ENCODE measurements at places on chromosomes 2 and 18.

DNA sequence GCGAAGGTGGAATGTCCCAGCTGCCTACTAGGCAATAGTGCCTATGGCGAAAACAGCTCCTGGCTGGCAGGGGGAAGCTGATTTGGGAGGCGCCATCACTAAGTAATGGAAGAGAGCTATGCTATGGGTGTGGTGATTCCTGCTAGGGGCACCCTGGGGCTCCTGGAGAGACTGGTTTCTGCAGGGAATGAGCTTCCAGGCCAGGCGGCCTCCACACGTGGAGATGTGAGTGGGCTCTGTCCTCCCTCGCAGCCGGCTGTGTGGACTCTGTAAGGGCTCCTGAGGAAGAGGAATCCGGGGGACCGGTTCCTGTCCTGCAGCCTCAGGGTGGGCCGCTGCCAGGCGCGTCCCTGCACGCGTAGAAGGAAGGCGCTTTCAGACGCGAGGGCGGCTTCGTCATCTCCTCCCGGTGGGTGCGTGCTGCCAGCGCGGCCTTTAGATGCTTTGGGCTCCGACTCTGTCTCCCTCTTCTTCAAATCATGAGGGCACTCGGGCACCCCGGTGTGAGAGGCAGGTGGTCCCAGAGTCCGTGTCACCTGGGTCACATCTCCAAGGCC lies 55.5 kb upstream of the ANKRD62 start:
- peak; percentile 38 for DNase-seq

GRCh38 chr2:138359532-138359931 lies 142.0 kb upstream of the SPOPL start:
- no peak for DNase-seq

DNA sequence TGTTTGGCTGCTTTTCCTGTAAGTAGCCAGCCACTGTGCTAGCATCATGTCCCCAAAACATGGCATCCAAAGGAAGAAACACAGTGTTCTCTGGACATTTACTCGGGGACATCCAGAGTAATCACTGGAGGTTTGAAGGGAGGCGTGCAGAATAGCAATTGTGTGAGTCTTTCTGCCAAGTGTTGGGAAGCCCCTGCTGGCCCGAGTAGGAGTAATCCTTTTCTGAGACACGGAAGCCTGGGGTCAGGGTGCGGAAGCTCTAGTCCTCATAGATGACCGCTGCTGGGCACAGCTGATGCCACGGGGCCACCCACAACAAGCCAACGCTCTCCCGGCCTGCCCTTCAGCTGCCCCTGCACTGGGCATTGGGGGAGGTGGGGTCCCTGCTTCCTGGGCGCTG lies 24.8 kb upstream of the HDAC4 start:
- DNase-seq, result no peak

DNA sequence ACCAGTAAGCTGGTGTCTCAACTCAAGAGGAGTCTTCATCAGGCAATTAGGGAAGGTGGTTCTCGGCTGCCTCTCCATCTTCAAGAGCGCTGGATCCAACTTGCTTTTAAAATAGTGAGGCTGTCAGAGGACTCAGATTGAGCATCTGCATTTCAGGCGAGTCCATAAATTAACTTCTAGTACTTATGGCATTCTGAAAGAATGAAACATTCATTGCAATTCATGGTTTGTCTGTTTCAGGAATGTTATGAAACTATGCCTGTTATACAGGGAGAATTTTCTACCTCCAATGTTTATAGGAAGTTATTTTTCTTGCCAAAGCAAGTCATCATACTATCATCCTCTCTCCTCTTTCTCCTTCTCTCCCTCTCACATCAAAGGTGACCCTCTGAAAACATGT lies 883.2 kb downstream of the SLC4A3 start:
- DNase-seq, result no peak

- DNase-seq, result no peak
Observed at GRCh38 chr2:217555081-217555876, 447.5 kb downstream of the TNS1 start.

Measured in colonic mucosa (tissue), 4 donors.